ELF-1 (cell line): ENCODE measurements at places on chromosomes 7 and 10.

DNA sequence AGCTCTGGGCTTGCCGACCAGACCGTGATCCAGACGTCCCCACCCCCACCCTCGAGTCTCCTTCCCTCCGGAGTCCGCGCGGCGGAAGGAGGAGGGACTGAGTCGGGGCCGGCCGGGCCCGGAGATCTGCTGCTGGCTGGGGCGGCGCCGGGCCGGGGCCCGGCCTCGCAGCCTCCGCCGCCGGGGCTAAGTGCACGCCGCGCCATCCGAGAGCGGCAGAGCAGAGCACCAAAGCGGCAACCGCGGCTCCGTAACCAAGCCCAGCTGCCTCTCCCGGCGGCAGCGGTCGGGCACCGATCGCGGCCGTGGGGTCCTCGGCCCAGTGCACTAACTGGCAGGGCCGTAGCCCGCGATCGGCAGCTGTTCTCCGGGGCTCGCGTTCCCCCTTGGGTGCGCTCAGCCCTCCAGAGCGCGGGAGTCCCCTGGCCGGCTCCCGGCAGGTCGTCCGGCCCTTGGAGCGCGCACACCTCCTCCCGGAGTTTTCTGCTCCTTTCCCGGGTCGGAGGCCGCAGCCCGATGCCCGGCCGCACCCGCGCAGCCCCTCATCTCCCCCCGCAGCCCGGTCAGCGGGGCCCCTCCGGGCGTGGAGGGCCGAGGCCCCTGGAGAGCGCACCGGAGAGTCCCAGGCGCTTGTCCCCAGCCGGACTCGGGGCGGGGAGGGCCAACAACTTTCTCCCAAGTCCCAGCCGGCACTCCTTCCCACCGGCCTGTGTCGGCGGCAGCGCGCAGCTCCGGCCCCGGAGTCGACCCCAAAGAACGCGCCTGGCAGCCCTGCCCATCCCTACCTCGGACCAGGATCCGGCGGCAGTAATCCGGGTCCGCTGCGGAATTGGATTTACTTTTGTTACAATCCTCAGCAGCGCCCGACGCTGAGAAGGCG is 799 bp downstream of the VAX1 start:
- DNase-seq = peak; percentile 70

- DNase-seq = peak; percentile 19
These were observed 3.8 kb upstream of the DMTF1 start for GRCh38 chr7:87148332-87148955.

DNA sequence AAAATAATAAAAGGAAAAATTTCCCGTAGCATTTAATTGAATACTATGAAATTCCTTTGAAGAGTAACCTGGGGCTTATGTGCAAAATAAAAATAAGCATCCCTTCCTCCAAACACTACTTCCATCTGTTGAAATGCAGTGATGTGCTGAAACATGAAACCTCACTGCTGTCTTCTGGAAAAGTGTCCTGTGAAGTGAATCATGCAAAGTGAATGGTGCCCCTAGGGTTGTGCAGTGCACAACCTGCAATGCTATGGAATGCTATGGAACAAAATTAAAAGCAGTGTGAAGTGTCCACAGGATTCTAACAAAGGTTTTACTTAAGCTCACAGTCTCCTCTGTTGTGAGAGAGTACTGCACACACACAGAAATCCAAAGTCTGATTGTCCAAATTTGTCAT is 480.9 kb downstream of the ETV1 start:
- DNase-seq = peak; percentile 4

- peak; percentile 72 for DNase-seq
These were observed 1.3 kb upstream of the BMPER start for GRCh38 chr7:33903791-33904680.

DNA sequence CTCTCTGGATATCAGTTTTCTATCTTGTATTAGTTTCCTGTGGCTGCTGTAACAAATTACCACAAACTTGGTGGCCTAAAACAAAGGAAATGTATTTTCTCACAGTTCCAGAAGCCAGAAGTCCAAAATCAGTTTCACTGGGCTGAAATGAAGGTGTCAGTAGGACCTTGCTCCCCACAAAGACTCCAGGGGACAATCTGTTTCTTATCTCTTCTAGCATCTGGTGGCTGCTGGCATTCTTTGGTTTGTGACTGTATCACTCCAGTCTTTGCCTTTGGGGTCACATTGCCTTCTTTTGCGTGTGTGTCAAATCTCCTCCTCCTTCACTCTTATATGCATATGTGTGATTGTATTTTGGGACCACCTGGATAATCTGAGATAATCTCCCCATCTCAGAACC is 153.0 kb upstream of the PRPS1L1 start:
- DNase-seq = no peak

DNA sequence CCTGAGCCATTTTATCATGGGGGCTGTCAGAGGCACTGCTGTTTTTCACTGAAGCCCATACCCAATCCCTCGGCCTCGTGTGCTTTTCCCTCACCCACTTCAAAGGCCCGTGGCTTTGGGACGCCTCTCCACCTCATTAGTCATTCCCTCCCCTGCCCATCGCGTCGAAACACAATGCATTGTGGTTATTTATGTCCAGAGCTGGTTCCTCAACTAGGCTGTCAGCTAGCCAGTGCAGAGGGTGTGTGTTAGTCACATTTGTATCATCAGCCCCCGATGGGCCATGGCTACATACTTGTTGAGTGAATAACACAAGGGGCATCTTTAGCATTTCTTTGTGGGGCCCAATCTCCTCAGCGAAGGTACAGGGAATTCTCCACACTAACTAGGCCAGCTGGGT is 3.8 kb upstream of the CRCP start:
- peak; percentile 54 for DNase-seq

DNA sequence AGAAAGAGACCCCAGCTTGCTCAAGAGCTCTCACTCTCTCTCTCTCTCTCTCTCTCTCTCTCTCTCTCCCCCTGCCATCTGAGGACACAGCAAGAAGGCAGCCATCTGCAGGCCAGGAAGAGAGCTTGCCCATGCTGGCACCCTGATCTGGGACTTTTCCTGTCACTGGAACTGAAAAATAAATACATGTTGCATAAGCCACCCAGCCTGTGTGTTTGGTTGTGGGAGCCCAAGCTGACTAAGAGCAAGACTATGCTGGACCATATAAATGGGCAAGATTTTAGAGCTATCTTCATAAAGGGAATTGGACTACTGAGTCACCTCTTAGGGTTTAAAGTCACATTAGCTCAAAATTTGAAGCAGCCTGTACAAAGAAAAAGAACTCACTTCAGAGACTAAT is 98.6 kb downstream of the SLC16A9 start:
- no peak for DNase-seq

GRCh38 chr10:103423748-103424147 is 27.3 kb downstream of the PDCD11 start:
- no peak for DNase-seq

GRCh38 chr7:92043637-92044036 is 90.6 kb downstream of the CYP51A1 start:
- DNase-seq = no peak

DNA sequence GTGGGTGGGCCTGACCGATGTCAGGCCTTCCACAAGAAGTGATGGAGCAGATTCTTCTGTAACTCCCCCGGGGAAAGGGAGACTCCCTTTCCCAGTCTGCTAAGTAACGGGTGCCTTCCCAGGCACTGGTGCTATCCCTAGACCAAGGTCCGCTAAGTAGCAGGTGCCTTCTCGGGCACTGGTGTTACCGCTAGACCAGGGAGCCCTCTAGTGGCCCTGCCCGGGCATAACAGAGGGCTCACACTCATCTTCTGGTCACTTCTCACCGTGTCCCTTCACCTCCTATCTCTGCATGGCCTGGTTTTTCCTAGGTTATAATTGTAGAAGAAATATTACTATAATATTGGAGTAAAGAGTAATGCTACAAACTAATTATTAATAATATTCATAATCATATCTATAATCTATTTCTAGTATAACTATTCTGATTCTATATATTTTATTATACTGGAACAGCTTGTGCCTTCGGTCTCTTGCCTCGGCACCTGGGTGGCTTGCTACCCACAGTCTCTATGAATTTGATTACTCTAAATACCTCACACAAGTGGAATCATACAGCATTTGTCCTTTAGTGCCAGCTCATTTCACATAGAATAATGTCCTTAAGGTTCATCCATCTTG is 1378.7 kb downstream of the XPNPEP1 start:
- peak; percentile 71 for DNase-seq

GRCh38 chr10:120555436-120555835 is 98.4 kb downstream of the PLPP4 start:
- no peak for DNase-seq

DNA sequence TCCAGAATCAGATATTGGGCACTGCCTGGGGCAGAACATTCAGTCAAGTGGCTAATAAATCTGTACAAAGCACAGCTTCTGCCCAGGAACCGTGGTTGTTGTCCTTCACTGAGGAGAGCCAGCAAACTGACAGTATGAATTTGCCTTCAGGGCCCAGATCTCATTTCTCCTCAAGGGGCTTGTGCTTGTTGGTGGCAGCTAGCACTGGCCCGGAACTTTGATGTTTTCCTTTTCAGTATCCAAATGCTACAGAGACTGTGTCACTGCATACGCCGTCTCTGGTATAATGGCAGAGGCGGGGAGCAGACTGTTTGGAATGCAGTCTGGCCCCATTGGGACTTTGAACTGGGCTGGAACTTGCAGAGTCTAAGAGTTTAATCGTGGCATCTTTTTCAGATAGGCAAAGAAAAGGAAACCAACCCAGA is 30.4 kb upstream of the ADD3 start:
- peak; percentile 92 for DNase-seq
